Pulmonary artery endothelial cell (primary cell): ENCODE measurements at places on chromosomes 6 and 20. TPM values are rescaled to one million over a fixed set of nuclear protein-coding genes. Genes with fewer than 3 reads are reported as not detected.

DNAH8 gene
- total RNA-seq: 0.04 and 0.07 TPM in 2 replicates

PRDM1 gene
- 0.04 and 1.5 TPM in 2 replicates for total RNA-seq

HSD17B8 gene
- 3.5 and 8.6 TPM in 2 replicates for total RNA-seq

SLC44A4 gene
- total RNA-seq: 0.07 TPM in 1 of 2 replicates, not detected in the other
